Globus pallidus (tissue), 1 donor: ENCODE measurements at places on chromosomes 12 and 14.

- no peak for DNase-seq
Measured at GRCh38 chr12:68474467-68475204, 136.1 kb upstream of the RAP1B start.

DNA sequence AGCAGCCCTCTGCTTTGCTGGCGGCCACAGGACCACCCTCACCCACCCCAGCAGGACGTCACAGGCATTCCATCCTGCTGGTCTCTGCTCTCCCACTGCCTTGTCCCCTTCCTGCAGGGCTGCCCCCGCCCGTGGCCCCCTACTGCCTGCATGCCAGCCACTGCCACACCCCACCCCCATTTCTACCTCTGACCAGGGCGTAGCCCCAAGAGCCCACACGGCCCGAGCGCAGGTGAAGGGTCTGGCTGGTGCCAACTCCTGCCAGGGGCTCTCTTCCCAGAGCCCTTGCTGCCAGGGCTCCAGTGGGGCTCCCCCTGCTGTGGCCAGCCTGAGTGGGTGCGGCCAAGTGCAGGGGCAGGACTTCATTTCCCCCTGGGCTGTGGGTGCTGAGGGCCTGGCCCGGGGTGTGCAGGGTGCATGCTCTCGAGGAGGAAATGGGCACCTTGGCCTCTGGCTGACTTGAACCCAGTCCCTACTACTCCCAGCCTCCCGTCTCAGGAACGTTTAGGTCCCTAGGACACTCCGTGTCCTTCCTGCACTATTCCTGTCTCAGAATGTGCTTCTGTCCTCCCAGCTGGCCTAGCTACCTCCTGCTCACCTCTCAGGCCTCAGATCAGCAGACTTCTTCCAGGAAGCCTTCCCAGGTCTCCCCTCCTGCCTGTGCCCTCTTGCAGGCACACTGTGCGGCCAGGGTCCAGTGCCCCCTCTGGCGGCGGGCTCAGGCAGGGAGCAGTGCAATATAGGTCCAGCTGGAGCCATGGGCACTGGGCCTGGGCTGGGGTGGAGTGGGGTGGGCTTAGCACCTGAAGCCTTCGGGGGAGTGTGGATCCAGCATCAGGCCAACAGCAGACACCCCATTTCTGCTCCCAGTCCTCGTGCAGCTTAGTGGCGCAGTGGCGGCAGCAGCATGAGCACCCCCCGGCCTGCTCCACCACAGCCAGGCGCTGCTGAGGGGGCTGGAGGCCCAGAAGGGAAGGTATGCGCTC is 1.4 kb downstream of the LBHD2 start:
- no peak for DNase-seq

DNA sequence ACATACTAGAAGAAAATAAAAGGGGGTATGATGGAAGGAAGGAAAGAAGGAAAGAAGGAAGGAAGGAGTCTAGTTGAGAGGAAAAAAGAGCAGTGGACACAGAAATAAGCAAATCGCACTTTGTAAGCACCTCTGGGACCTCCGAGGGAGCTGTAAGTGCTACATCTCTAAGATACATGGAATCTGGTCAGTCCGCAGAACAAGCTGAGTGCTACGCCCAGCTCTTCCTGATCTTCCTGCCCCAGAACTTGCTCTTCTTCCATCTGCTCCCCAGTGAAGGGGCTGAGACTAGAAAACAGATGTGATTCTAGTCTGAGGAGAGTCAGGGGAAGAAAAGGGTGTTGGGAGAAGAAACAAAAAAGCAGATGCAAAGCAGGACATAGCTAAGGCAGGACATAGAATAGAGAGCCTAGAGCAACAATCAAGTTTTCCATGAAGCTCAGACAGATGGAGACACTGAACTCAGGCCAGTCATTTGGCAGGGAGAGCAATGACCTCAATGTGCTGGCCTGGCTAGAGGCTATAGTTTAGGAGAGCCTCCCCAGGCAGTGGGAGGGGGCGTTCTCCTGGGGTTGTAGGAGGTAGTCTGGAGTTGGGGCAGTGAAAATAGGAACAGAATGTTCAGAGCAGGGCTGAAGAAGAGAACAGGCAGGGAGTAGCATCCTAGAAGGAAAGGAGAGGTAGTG is 1.7 kb upstream of the MFAP5 start:
- no peak for DNase-seq

DNA sequence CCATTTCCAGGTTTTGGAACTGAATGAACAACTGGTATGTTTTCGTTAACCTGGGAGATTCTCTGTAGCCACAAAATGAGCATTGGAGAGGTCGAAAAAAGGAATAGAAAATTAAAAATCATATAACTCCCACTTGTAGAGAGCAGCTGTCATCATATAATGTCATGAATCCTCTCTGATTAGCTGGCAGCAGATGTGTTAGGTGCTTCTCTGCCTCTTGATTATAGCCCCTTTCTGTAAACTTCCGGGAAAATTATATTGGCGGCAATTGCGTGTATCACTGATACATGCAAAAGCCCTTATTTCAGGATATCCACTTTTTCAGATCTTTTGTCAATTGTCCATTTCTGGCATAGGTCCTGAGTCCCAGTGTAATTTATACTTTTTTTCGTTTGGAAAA is 31.7 kb downstream of the FGD4 start:
- no peak for DNase-seq

DNA sequence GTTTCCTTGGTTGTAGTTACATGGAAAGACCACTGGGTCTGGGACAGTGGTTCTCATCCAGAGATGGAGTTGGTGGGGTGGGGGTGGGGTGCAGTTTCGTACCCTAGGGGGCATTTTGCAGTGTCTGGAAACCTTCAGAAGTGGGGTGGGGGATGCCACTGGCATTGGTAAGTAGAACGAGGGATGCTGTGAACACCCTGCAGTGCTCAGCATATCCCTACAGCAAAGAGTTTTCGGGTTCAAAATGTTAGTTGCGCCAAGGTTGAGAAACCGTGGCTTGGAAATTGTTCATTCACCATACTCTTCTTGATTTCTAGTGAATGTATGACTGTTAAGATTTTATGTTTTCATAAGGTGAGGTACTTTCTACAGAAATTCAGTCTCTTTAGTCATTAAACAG is 28.7 kb downstream of the TRAF3 start:
- no peak for DNase-seq

DNA sequence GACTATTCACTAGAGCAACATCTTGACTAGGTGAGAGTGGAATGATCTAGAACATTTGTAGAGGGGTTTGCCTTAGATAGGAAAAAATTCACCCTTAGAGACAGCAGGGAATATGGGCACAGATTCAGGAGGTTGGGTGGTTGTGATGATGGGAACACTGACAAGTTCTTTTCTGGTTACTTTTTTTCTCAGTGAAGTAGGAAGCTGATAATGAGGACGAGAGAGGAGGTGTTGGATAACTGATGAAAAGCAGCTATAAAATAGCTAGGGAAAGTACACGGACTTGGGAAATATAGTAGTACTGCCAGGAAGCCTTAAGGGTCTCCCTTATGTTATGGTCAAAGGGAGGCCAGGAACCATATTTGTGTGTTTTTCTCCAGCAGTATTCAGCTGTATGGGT is 250.5 kb downstream of the SSPN start:
- no peak for DNase-seq
